NCI-H1436 treated with DMSO at 0.1 percent for 48 hours (cell line): ENCODE measurements at places on chromosomes 7 and 10.

GRCh38 chr10:18164748-18165361 lies 24.6 kb downstream of the CACNB2 start:
- DNase-seq = no peak

DNA sequence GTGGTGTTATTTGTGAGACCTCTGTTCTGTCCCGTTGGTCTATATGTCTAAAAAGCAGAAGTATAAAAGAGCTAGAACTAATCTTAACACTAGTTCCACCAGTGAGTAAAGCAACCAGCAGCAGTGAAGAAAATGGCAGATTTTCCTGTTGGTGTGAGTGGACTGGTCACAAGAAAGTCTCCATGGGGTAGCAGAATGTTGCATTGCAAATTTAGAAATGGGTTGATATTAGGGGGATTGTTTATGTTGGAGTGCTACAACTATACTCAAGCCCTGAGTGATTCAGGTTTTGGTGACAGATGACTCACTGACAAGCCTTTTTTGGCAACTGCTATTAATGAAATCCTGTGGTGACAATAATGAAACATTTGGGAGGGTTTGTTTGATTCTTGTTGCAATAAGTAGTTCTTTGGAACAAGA lies 5.6 kb downstream of the AVL9 start:
- no peak for DNase-seq

DNA sequence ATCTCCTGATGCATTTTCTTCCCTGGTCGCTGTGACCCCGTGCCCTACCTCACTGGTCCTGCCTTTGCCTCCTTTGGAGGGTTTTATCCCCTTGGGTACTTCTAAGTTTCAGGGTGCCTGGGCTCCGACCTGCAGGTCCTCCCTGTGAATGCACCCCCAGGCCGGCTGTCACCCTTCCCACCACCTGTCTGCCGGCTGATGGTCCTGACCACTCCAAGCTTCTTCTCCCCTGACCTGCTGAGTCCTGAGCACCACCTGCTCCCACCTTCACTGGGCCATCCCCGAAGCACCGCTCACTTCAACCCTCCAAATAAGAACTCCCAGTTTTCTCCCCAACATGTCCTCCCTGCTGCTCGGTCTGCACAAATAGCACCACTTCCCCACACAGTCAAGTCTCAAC lies 33.4 kb downstream of the TNS3 start:
- DNase-seq = no peak

GRCh38 chr7:114182837-114183236 lies 231.8 kb upstream of the FOXP2 start:
- DNase-seq = no peak

GRCh38 chr10:114975091-114975490 lies 37.1 kb downstream of the TRUB1 start:
- no peak for DNase-seq

GRCh38 chr7:94997547-94997946 lies 90.2 kb downstream of the PPP1R9A start:
- no peak for DNase-seq

DNA sequence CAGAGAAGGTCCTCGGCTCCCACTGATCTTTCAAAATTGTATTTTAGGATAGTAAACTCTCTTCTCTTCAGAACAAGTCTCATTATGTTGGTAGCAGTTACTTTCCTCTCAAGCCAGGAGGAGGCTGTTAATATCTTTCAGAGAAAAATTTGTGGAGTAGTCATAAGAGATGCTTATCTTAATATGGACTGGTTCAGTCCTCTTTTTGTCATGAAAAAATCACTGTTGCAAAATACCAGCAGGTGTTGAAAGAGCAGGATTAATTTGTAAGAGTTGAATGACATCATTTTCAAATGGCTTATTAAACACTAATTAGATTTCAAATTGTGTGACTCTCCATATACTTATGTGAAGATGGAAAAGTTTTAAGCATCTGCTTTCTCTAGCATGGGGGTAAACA lies 662.5 kb downstream of the POM121L12 start:
- no peak for DNase-seq
